Caco-2 (cell line): ENCODE measurements at places on chromosomes 12 and 14.

- no peak overlapping the region for H3K27ac ChIP-seq
- no peak overlapping the region for H3K4me3 ChIP-seq
- no peaks in the 10 kb centered on the region for H3K36me3 ChIP-seq
- DNase-seq: no peak
Measured at GRCh38 chr12:124687917-124688316, 120.5 kb upstream of the NCOR2 start.

DNA sequence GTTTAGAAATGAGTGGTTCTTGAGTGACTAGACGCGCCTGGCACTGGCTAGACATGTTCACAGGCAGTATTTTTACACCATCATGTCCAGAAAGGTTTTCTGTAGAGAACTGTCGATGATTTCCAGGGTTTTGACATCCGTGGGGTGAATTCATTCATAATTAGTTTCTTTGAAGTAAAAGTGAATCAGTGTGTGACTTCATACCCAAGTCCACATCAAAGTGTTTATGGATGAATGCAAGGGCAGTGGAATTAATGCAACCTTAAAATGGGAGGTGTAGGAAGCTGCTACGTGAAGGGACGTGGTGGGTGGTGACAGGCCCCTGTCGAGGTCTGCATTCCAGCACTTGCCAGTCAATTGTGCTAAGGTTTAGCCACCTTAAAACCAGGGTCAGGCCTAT lies 38.4 kb upstream of the ELK3 start:
- no peaks in the 10 kb centered on the region for H3K36me3 ChIP-seq
- H3K4me1 ChIP-seq: no peaks in the 10 kb centered on the region
- no peak for DNase-seq
- H3K27me3 ChIP-seq: no peaks in the 10 kb centered on the region
- no peak overlapping the region for H3K4me3 ChIP-seq

- H3K27ac ChIP-seq: no peak overlapping the region
- H3K4me3 ChIP-seq: no peak overlapping the region
- no peaks in the 10 kb centered on the region for H3K4me1 ChIP-seq
- DNase-seq: no peak
- H3K36me3 ChIP-seq: no peaks in the 10 kb centered on the region
Measured at GRCh38 chr14:94826774-94827173, 56.9 kb upstream of the GSC start.

DNA sequence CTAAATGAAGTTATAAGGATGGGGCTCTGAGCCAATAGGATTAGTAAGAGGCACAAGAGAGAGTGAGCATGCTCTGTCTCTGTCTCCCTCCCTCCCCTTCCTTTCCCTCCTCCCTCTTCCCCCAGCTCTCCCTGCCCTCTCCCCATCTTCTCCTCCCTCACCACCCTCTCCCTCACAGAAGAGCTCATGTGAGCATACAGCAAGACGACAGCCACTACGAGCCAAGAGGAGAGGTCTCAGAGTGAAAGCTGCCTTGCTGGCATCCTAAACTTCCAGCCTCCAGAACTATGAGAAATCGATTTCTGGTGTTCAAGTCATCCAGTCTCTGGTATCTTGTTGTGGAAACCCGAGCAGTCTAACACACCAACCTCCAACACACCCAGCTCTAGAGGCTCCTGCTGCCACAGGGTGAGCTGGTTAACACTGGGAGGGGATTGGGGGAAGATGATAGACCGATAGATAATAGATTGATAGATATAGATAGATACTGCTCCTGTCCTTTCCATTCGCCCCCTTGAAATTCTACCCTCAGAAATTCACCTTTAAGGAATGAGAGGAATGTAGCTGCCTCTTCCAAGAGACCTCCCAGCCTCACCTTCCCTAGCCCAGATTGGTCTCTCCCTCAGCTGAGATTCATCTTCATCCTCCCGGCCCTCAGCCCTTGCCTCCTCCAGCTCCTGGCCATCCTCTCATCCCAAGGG lies 25.8 kb upstream of the ACTN1 start:
- no peak overlapping the region for H3K27ac ChIP-seq
- no peak for DNase-seq
- H3K36me3 ChIP-seq: no peaks in the 10 kb centered on the region

GRCh38 chr12:107373238-107373809 lies 280.0 kb upstream of the CRY1 start:
- no peak overlapping the region for H3K27ac ChIP-seq
- DNase-seq: no peak
- H3K36me3 ChIP-seq: no peaks in the 10 kb centered on the region
- no peaks in the 10 kb centered on the region for H3K4me1 ChIP-seq

- H3K4me1 ChIP-seq: 0 out of 2 replicates have a peak, but pooled peaks cover 5% of the 10 kb centered on the region
- no peak overlapping the region for H3K4me3 ChIP-seq
- H3K27ac ChIP-seq: no peak overlapping the region
- no peaks in the 10 kb centered on the region for H3K27me3 ChIP-seq
Measured at GRCh38 chr12:42701084-42701483, 111.5 kb upstream of the PRICKLE1 start.

DNA sequence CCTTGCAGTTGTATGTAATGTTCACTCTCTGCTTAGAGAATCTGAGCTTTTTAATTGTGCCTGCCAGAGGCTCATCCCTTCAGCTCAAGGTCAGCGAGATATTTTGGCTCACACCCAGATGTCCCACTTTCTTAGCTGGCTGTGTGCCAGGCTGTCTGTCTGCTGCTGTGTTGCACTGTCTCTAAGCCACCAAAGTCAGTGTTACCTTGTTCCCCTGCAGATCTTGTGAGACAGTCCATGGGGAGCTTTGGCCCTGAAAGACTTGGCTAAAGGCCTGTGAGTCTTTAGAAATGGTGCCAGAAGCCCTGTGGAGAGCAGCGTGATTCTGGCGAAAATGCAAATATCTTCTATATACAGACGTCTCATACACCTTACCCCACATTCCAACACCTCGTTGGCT lies 293.7 kb downstream of the TTC6 start:
- H3K27me3 ChIP-seq: no peaks in the 10 kb centered on the region
- no peaks in the 10 kb centered on the region for H3K36me3 ChIP-seq
- H3K27ac ChIP-seq: no peak overlapping the region
- no peaks in the 10 kb centered on the region for H3K4me1 ChIP-seq

DNA sequence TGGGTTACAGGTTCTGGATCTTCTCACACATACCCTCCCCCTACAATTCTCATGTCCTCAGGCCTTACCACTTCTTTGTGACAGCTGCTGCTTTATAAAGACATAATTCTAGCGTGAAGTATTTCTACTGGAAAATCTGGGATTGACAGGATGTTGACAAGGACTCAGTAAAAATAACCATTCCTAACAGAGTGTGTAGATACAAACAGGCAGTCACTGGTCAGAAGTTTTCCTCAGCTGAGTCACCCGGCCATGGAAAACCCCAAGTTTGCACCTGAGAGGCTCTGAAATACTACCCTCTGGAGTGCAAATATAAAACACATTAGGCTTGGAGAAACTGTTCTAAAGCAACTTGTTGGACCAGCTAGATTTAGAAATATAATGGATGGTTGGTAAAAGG lies 54.4 kb downstream of the SPPL3 start:
- H3K4me3 ChIP-seq: no peak overlapping the region
- H3K4me1 ChIP-seq: 0 out of 2 replicates have a peak, but pooled peaks cover 10% of the 10 kb centered on the region
- H3K27ac ChIP-seq: no peak overlapping the region
- no peak for DNase-seq

DNA sequence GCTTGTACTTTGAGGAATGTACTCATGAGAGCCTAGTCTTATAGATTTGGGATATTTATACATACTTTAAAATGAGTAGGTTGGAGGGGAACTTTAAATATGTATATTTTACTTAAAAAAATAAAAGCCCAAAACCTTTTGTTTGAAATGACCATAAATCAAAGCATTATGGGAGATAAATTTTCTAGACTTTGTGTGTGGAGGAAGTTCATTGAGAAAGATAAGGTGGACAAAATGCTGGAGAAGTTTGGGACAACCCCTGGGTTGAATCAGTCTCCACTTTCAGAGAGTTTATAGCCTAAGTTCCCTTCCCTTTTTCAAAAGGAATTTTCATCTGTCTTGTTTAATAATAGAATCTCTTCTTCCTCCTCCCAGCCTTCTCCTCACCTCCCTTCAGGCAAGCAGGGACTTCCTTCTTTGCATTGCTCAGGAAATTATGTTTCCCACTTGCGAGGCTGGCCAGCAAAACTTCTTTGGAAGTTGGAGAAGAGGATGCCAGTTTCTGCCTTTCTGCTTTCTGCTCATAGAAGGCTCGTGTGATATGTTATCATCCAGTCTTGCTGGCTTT lies 54.2 kb downstream of the CHST11 start:
- H3K27ac ChIP-seq: no peak overlapping the region
- no peaks in the 10 kb centered on the region for H3K36me3 ChIP-seq
- no peak for DNase-seq
- H3K27me3 ChIP-seq: no peaks in the 10 kb centered on the region
